Activated naive CD4-positive, alpha-beta T cell treated with anti-CD3 and anti-CD28 coated beads, Interleukin-2, amount 10 ng/mL, durations not matched to agents 5 hours and 36 hours (primary cell): ENCODE measurements at places on chromosomes 2 and 18. TPM values are rescaled to one million over a fixed set of nuclear protein-coding genes. Genes with fewer than 3 reads are reported as not detected.

TIA1 gene
- total RNA-seq, result 139 TPM

DCC gene
- not detected for total RNA-seq

REG3A gene
- total RNA-seq, result not detected

DIS3L2 gene
- 37.8 TPM for total RNA-seq

PPP4R1 gene
- total RNA-seq, result 56.3 TPM

MOGAT1 gene
- total RNA-seq, result not detected

FAM237A gene
- total RNA-seq, result not detected

BCL11A gene
- 0.03 TPM for total RNA-seq

KLHL30 gene
- total RNA-seq, result not detected

ABCG8 gene
- not detected for total RNA-seq

TNS1 gene
- total RNA-seq, result 8.0 TPM

IL18R1 gene
- 38.2 TPM for total RNA-seq

HYCC2 gene
- total RNA-seq, result 29.7 TPM

CCDC74B gene
- total RNA-seq, result 0.77 TPM

RGPD3 gene
- total RNA-seq, result 0.13 TPM

LYPD1 gene
- not detected for total RNA-seq

RDH14 gene
- total RNA-seq, result 14.8 TPM

CTAGE1 gene
- total RNA-seq, result not detected

THADA gene
- total RNA-seq, result 27.7 TPM

CSRNP3 gene
- not detected for total RNA-seq

RTP5 gene
- total RNA-seq, result not detected

GREB1 gene
- 0.24 TPM for total RNA-seq

ZNF385B gene
- not detected for total RNA-seq

CCL20 gene
- not detected for total RNA-seq

PLEK gene
- total RNA-seq, result 1.4 TPM

POTEC gene
- not detected for total RNA-seq

UGT1A4 gene
- total RNA-seq, result not detected

EMILIN1 gene
- total RNA-seq, result 1.1 TPM

BOK gene
- total RNA-seq, result 0.18 TPM

ALLC gene
- not detected for total RNA-seq

PELI1 gene
- total RNA-seq, result 27.7 TPM

LYG2 gene
- not detected for total RNA-seq

OR6B2 gene
- total RNA-seq, result not detected

SLC4A3 gene
- not detected for total RNA-seq

SLC14A1 gene
- total RNA-seq, result 2.5 TPM

TMEM247 gene
- total RNA-seq, result not detected

IL37 gene
- not detected for total RNA-seq

LINC00305 gene
- not detected for total RNA-seq

NIF3L1 gene
- 33.2 TPM for total RNA-seq

ADCYAP1 gene
- total RNA-seq, result not detected

TUBA3E gene
- not detected for total RNA-seq

DNER gene
- total RNA-seq, result not detected

TNFRSF11A gene
- total RNA-seq, result 16.6 TPM

C18orf54 gene
- total RNA-seq, result 7.1 TPM

SERPINB7 gene
- not detected for total RNA-seq

PROC gene
- total RNA-seq, result not detected

SLC19A3 gene
- total RNA-seq, result not detected

ACKR3 gene
- 6.1 TPM for total RNA-seq

UGT1A5 gene
- not detected for total RNA-seq

KIAA2012 gene
- total RNA-seq, result not detected

CPS1 gene
- 0.48 TPM for total RNA-seq

CENPA gene
- total RNA-seq, result 33.8 TPM

HOXD9 gene
- not detected for total RNA-seq

CCDC150 gene
- 10.5 TPM for total RNA-seq

ATG4B gene
- total RNA-seq, result 81.3 TPM

CMPK2 gene
- 20.6 TPM for total RNA-seq
